ENCODE measurements at places on chromosomes 6 and 20.

- DNase-seq = no peak
Measured at GRCh38 chr6:21970569-21971300, 326.1 kb downstream of the PRL start.

DNA sequence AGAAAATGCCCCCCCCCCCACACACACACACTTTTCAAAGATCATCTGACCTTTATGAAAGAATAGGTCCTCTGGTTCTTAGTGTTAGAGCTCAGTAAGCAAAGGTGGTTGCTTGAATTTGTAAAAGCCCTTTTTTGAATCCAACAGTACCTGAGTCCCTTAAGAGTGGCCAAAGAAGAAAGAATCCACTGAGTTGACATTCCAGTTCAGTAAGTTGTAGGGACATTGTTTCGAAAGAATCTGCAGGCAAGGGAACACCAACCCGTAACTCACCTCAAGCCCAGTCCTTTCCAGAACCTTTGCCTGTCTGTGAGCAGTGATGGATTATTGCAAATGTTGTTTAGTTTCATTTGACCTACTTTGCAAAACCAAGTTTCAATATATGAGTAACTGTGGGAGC lies 64.2 kb upstream of the MAP3K4 start:
- DNase-seq = no peak

DNA sequence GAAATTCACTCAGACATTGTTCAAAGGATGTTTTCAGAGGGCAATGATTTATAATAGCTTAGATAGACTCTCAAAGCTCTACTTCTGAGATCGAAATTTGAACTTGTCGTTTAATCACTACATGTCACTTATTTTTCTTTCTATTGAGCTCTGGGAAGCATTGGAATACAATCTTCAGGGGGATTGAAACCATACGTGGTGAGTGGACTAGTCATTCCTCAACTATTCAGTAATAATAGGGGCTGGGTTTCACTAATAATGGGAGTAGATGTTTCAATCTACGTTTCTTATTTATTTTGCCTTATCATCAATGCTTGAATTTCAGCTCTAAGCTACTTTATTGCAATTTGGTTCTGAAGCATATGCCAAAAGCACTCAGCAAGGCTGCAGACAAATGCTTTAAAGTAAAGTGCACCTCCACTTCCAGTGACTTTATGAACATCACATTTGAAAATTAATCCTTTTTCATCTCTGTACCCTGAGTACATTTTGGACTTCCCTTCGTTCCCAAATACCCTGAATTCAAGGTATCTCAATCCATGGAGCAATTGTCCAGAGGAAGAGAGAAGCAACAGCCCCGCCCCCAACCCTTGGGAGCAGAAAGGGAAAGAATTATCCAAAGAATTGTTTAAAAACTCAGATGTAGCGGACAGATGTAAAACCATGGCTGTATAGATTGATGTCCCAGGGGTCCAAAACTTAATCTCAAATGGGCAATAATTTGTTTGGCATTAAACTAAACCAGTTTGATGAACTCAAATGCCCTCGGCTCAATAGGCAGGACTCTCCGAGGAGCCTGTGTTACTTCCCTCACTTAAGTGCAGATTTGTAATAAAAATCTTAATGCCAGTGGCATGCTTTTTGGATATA lies 68.1 kb downstream of the HFE start:
- no peak for DNase-seq

- DNase-seq = no peak
Measured at GRCh38 chr6:134938896-134939295, 11.0 kb downstream of the ALDH8A1 start.

DNA sequence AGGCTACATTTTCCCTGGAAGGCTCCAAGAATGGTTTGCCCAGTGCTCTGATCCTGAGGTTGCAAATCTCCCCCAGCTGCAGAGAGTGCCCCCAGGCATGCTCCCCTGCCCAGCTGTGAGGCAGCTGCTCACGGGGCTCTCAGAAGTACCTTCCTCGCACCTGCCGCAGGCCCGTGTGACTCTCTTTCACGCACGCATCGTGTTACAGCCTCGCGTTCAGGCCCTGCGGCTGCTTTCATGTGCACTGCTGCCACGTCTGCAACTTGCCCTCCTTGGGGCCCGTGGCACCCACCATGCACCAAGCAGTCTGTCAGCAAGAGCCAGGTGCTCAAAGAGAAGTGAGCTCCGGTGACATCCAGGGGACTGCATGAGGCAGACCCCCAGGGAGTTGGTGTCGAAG lies 28.6 kb upstream of the SPO11 start:
- DNase-seq = no peak

DNA sequence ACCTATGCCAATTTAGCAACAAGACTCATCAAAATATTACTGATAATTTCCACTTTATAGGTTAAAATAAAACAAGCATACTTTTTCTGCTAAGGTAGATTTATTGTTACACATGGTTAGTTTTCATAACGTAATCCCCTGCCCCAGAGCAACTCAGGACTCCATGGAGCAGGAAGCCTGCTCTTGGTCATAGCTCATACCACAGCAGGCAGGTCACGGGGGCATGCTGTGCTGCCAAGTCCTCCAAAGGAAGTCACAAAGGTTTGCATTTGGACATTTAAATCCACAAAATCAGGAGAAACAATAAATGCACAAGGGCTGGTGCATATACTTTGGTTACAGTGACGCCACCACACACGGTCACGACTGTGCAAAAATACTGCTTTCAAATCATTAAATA lies 12.5 kb downstream of the GZF1 start:
- no peak for DNase-seq

- DNase-seq = no peak
Measured at GRCh38 chr6:91196729-91197128, 609.9 kb upstream of the MAP3K7 start.

DNA sequence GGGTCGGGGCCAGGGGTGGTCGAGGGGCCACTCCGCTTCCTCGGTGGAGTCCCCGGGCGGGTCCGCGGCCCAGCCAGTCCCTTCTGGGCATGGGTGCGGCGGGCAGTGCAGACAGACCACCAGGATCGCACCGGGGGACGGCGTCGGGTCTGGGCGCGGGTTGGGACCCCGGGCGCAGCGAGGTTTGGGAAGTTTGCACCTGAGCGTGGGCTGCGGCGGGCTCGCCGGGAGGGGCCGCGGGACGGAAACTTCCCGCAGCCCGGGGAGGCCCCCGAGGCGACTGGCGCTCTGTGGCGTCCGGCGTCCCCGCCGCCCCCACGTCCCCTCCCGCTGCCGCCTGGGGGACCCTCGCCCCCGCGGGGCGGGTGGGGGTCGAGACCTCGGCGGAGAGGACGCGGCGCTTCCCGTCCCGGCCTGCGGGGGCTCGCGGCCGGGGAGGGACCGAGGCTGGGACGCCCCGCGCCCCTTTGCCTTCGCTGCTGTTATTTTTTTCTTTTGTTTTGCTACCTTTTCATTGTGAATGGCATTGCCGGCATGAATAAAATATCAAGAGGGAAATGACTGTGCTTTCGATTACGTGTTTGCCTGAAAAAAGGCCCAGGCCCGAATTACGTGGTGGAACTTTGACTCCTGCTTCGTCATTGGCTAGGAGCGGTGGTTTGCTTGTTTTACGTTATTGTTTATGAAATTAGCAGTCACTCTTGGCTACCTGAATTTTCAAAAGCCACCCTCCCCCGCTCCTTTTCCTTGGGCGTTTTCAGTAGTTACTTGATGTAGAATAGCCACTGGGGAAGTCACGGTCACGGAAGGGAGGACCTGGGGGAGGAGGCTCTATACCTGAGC lies 703 bp downstream of the SNX9 start:
- no peak for DNase-seq

DNA sequence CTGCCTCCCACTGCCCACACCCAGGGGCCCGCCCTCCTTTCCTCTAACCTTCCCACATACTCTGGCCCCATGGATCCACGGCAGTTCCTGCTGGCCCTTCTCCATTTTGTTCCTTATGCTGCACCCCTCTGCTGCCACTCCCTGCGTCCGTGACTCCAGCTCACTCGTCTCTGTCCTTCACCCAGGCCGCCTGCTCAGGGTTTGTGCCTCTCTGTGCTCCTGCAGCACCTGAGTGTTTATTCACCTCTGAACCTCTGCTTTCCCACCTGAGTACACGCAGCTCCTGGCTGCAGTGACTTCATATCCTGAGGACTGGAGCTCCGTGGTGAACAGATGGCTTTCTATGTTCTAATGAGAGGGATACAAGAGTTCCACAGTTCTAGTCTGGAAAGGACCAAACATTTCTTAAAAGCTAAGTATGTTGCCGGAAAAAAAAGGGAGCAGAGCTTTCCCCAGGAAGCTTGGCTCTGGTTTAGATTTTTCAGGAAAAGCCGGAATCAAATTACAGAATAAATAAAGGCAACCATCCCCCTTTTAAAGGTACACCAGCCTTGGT lies 1.5 kb upstream of the GNRH2 start:
- DNase-seq = no peak

DNA sequence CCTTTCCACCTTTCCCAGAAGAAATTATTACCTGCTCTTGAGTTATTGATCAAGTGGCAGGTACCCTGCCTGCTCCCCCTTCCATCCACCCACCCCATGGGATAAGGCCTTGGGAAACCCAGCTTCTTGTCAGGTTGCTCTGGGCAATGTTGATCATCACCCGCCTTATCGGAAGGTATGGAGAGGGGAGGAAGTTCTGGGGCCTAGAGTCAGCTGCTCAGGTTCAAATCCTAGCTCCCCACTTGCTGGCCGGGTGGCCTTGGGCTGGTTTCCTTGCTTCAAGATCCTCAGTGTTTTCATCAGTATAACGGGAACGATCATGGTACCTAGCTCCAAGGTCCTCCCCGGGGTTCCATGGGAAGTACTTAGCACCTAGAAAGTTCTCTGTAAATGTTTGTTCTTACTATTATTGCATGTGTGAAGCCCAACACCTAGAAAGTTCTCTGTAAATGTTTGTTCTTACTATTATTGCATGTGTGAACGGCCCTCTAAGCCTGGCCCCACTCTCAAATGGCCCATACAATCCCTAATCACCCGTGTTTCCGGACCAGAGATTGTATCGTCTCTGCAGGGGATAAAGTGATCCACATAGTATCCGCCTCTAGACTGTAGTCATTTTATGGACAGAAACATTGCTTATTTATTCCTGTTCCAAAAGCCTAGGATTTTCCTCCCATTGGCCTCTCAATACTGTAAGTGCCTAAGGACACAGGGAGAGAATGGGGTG lies 1.1 kb upstream of the PREX1 start:
- DNase-seq = no peak

GRCh38 chr20:25078662-25079061 lies 3.3 kb downstream of the VSX1 start:
- DNase-seq = no peak

- no peak for DNase-seq
Measured at GRCh38 chr6:89361171-89361570, 8.6 kb upstream of the UBE2J1 start.

- DNase-seq = no peak
Measured at GRCh38 chr20:25277051-25277801, 29.3 kb downstream of the PYGB start.

- DNase-seq = no peak
Measured at GRCh38 chr6:15546591-15546990, 116.2 kb downstream of the DTNBP1 start.

- no peak for DNase-seq
Measured at GRCh38 chr20:49481116-49481515, 1.4 kb downstream of the KCNB1 start.

GRCh38 chr6:43290905-43291355 lies 7.1 kb upstream of the SLC22A7 start:
- no peak for DNase-seq

DNA sequence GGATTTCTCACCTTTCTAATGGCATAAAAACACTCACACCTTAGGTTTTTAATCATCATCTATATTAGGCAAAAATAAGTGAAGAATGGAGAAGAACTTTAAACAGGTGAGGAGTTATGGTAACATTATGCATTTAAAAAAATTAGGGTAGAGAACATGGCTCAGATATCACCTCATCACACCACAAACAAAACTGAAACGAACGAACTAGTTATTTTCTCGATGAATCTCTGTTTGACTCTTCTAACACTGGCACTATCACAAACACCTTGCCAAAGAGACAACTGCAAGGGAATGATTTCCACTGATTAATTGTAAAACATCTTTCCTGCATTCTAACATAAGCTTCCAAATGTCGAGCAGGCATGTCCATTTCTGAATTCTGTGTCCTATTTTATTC lies 286.1 kb upstream of the GJE1 start:
- no peak for DNase-seq

DNA sequence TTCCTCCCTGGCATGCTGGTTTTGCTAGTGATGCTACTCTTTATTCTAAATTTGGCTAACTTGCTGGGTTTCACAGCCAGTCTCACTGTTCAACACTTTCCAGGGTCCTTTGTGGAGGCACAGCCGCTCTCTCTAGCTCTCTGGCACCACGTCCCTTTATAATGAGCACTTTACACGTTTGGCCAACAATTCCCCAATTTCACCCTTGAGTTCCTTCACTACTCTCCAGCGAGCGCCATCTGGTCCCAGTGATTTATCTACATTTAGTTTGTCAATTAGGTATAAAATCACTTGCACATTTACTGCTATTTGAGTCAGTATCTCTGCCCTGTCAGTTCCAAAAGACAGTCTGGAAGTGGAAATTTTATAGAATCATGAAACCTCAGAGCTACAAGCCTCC lies 241.9 kb upstream of the MOCS1 start:
- no peak for DNase-seq

DNA sequence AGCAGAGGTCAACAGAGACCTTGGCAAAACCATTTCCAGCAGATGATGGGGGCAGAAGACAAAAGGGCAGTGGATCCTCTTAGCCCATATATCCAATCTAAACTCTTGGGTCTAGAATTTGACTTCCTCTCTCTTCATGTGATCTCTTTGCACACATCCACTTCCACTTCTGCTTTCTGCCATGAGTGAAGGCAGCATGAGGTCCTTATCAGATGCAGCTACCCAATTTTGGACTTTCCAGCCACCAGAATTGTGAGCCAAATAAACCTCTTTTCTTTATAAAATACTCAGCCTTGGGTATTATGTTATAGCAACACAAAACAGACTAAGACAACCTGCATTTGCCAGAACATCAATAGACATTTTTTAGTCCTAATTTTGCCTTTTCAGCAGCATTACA lies 191.6 kb downstream of the ADAT2 start:
- DNase-seq = no peak

GRCh38 chr20:38961530-38962043 lies 557 bp upstream of the DHX35 start:
- no peak for DNase-seq

Measured in HFF-Myc (cell line).